ENCODE measurements at places on chromosomes 7 and 10.

GRCh38 chr10:110323503-110323902 lies 18.8 kb upstream of the SMNDC1 start:
- peak; percentile 83 for DNase-seq

GRCh38 chr7:116395141-116395791 lies 104.3 kb upstream of the CAV2 start:
- peak; percentile 78 for DNase-seq

- no peak for DNase-seq
Measured at GRCh38 chr10:126892226-126893175, 12.7 kb upstream of the DOCK1 start.

- DNase-seq: no peak
Measured at GRCh38 chr7:47292832-47293309, 289.0 kb downstream of the TNS3 start.

DNA sequence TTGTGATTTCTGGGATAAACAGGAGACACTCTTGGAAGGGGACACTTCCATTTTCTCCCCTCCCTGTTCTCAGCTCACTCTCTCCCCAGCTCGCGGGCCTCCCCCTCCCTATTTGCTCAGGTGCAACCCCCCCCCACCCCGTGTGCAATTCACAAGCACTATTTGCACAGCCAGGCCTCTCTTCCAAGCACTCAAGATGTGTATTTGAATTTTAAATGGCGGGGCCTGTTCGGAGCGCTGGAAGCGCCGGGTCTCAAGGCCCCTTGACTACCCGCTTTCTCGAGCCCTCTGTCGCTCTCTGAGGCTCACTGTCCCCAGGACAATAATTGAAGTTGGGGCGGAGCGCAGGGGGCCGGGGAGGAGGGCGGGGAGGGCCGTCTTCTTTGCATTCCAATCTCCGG lies 7.8 kb downstream of the SHH start:
- DNase-seq: no peak

DNA sequence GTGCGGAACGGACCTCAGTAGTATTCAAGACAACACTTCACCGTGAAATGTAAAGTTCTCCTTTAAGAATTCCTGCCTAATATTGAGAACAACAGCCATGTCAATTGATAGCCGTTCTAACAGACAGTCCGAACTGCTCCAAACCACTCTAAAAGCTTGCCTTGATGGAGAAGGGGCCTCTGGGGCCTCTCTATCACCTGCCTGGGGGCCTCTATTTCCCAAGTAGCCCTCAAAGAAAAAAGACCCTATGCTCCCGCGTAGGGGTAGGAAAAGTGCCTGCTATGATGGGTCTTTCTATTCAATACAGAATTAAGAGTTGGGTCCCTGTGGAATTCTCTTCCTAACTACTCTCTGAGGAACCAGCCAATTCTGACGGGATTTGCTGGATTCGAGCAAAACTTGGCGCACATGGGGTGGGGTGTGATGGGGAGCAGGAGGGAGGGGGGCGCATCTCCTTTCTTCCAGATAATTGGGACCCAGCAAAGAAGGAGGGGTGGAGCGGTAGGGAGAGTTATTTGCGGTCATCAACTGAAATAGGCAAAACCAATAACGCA lies 8.3 kb upstream of the DLX6 start:
- DNase-seq: peak; percentile 9
